ENCODE measurements at places on chromosomes 16 and 17.

DNA sequence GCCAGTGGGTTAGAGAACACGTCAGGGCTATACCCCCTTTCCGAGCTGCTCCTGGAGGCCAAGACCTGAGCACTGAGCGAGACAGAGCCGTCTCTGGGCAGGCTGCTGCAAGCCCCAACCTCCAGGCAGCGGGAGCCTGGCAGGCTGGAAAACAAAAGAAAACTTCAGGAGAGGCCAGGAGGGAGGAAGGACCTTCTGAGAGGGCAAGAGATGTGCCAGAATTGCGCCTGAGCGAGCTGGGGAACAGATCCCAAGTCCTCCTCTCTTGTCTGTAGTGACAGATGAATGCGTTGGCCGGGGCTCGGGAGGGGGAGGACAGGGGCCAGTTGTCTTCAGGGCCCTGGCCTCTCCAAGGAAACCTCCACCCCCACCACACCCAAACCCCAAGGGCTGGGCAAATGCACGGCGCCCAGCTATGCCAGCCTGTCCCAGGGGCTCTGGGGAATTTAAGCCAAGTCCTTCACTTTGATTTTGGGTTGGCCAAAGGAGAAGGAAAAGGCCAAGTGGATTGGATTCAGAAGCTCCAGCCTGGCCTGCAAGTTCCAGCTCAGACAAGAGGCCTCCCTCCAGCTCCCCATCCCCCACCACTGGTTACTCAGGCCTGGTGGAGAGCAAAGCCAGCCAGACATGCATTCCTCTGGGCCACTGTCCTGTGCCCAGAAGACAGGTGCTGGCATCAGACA, 18.1 kb downstream of the SDK2 start:
- DNase-seq: no peak

DNA sequence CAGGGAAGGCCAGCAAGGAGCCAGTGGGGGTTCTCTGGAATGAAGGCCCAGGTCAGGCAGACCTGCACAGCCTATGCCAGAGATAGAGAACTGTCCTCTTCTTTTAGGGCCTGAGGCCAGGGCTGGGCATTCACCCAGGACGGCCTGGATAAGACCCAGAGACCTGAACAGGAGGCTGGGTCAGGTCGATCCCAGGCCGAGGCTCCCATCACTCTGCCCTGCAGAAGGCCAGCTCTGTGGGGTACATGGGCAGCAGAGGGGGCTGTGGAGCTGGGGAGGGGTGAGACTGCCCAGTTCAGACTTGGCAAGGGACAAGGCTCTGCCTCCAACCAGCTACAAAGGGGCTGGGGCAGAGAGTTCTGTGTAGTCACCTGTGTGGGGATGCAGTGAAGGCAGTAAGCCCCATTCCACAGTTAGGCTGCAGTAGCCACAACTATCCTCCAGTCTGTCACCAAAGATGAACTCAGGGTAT, 14.6 kb downstream of the HSD11B2 start:
- DNase-seq: no peak

DNA sequence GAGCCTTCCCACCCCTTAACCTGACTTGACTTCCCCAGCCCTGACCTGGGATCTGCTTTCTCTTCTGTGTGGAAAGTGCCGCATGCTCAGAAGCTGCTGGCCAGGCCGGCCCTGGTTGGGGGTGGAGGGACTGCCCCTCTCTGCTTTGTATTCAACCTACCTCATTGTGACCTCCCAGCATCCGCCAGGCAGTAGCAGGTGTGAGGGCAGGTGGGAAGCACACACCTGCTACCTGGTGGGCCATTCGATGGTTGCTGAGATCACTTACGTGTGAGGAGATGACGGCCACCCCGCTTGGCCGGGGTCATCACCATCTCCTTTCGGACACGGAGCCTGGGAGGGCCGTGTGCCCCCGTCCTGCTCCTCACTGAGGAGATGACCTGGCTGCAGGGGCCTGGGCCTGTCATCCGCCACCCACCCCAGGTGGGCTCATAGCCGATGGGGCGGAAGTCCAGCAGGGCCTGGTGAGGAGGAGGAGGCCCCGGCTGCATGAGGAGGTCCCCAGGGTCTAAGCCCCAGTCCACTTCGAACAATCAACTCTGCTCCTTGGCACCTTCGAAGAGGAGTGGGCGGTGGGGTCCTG, 7.1 kb downstream of the CPNE7 start:
- DNase-seq: no peak

DNA sequence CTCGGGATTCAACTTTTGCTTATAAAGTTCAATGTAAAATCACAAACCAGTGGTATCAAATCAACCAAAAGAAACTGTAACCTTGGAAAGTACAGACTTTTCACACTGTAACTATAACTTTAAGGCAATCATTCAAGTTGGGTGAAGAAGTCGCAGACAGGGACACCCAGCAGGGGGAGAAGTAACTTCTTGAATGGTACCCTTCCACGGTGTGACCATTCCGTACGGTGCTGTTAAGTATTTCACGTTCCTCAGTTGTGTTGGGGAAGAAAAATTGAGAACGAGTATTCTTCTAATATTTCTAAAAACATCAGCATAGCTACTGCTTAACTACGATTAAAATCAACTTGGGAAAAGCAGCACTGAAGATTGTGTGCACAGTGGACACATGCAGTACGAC, 55.8 kb downstream of the MYH10 start:
- DNase-seq: no peak
